Activated T-cell treated with anti-CD3 and anti-CD28 coated beads, Interleukin-2, amount 50 U/mL, for 24 hours (primary cell): ENCODE measurements at places on chromosomes 3 and 15.

GRCh38 chr3:54905261-54905888 lies 22.5 kb downstream of the LRTM1 start:
- DNase-seq = no peak

DNA sequence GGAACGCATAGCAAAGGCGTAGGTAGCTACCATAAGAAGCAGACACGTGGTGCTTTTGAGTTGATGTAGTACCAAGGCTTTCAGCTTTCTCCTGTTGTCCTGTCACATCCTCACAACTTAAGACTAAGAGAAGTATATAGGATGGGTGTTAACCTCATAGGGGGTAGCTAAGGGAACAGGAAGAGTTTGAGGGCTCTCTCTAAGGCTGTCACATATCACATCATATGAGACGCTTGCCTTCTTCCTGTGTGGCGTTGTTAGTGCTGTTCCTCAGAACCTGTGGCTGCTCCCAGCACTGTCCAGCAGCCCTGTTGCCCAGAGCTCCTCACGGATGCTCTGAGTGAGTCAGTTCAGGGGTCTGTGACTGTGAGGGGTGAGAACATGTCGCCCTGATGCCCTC lies 14.7 kb downstream of the DHX30 start:
- no peak for DNase-seq

- DNase-seq = no peak
Observed at GRCh38 chr3:197753263-197753662, 3.6 kb downstream of the FYTTD1 start.

GRCh38 chr3:61875976-61876671 lies 314.8 kb downstream of the PTPRG start:
- no peak for DNase-seq

DNA sequence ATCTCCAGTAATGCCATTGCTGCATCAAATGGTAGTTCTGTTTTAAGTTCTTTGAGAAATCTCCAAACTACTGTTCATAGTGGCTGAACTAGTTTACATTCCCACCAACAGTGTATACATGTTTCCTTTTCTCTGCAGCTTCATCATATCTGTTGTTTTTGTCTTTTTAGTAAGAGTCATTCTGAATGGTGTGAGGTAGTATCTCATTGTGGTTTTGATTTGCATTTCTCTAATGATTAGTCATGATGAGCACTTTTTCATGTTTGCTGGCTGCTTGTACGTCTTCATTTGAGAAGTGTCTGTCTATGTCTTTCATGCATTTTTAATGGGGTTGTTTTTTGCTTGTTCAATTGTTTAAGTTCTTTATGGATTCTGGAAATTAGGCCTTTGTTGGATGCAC lies 10.2 kb upstream of the GCSAM start:
- DNase-seq = no peak

- DNase-seq = no peak
Observed at GRCh38 chr3:98901119-98901391, 440 bp downstream of the DCBLD2 start.

GRCh38 chr3:178300441-178300959 lies 235.7 kb upstream of the KCNMB2 start:
- no peak for DNase-seq

DNA sequence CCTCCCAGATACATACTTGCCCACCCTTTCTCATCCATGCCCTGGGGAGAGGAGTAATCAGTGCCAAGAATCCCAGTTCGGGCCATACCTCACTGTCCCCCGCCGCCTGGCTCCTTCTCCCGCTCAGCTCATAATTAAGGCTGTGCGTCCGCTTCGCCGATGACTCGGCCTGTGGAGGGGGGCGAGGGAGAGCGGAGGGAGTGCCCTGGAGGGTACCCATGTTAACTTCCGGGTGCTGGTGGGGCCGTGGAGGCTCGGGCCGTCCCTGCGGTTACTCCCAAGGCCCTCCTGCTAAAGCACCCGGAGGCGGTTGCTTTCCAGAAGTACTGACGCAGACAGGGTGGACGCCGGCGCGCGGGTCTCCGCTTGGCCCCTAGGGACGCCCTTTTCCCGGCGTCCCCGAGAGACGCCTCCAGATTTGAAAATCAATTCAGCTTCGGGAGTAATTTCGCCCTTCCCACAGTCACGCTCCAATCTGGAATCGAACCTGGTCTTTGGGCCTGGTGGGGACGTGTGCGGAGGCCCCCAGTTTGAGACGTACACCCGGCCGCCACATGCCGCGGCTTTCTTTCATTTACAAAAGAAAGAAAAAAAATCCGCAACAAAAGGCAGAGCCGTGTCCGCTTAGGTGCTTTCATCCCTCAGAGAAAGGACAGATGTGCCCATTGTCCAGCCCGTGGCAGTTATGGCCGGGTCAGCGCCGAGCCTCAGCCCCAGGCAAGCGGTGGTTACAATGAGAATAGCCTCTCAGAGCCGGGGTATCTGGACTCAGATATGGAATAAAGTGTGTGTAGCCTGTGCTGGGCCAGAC lies 1.0 kb upstream of the ONECUT1 start:
- DNase-seq = peak; percentile 36
